ENCODE measurements at places on chromosomes 13 and 19.

- peak; percentile 25 for DNase-seq
These were observed 53.0 kb upstream of the ZNF254 start for GRCh38 chr19:24033963-24034342.

GRCh38 chr19:6022570-6023064 is 44.7 kb upstream of the RANBP3 start:
- DNase-seq, result no peak

- no peak for DNase-seq
These were observed 470 bp upstream of the GRTP1 start for GRCh38 chr13:113364311-113364889.

DNA sequence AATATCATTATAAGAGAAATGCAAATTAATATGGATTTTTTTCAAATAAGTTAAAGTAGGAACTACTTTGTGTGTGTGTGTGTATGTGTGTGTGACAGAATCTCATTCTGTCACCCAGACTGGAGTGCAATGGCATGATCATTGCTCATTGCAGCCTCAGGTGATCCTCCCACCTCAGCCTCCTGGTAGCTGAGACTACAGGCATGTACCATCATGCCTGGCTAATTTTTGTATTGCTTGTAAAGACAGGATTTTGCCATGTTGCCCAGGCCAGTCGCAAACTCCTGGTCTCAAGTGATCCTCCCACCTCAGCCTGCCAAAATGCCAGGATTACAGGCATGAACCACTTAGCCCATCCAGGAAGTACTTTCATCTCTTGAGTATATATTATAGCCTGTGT is 3.2 kb upstream of the ERVV-2 start:
- no peak for DNase-seq

- peak; percentile 13 for DNase-seq
These were observed 13.2 kb upstream of the CREB3L3 start for GRCh38 chr19:4140237-4140711.

DNA sequence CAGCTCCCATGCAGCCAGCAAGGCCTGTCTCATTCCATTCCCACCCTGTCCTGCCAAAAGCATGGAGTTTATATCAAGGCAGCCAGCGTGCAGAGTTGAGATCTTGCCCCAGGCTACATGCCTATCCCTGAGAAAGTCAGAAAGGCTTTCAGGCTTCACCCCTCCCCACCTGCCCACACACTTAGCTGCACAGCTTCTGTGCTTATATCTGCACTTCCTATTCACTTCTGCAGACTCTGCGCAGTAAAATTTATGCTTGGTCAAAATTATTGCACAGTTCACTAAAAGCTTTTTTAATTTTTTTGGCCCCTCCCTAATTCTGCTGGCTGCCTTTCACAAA is 12.5 kb upstream of the ZNF675 start:
- DNase-seq, result no peak

GRCh38 chr13:98220271-98220791 is 43.3 kb upstream of the RNF113B start:
- no peak for DNase-seq

GRCh38 chr13:40432018-40432978 is 234.1 kb downstream of the FOXO1 start:
- no peak for DNase-seq

All from stimulated activated CD4-positive, alpha-beta T cell treated with anti-CD3 and anti-CD28 coated beads, Interleukin-1b, Interleukin-23, amount 100 ng/mL, for 48 hours (primary cell).